ENCODE measurements at places on chromosomes 16 and 17. TPM values are rescaled to one million over a fixed set of nuclear protein-coding genes. Genes with fewer than 3 reads are reported as not detected.
A peak's percentile ranks its signal among the peaks of the same experiment; 100 is the strongest.

DNA sequence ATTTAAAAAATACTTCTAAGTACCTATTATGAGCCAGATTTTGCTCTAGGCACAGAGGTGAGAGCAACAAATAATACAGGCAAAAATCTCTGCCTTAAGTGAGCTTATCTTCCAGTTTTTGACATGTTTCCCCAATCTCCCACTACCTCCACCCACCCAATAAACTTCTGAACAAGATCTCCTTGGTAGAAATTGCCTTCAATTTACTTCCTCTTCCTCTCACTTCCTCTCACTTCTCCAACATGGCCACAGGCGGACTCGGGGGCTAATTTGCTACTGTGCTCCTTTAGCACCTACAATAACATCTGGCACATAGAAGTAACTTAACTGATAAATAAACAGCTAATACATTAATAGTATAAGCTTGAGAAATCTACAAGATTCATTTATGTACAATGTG is 82.6 kb downstream of the CACNG1 start:
- DNase-seq = no peak

Gene GDPD1
- total RNA-seq = 2.6 TPM

- DNase-seq = no peak
Observed at GRCh38 chr16:85998868-85999729, 100.1 kb downstream of the IRF8 start.

- DNase-seq = no peak
Observed at GRCh38 chr17:1037238-1037879, 40.4 kb downstream of the TIMM22 start.

Gene TBC1D3I
- 0.97 TPM for total RNA-seq

DNA sequence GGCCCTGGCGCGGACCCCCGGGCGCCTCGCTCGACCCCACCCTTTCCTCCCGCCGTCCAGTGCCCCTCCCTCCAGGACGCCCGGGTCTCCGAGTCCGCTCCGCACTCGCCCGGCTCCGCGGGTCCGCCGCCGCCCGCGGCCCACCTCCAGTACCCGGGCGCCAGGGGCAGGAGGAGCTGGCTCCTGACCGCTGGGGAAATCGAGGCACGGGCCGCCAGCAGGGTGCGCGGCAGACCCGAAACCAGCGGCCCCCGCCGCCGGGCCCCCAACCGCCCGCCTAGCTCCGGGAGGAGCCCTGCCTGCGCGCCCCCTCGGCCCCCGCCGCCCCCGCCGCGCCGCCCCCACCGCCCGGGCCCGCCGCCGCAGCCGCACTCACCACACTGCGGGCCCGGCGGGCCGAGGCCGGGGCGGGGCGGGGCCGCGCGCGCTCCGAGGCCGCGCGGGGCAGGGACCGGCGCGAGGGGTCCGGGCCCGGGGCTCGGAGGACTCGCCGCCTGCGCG is 333 bp downstream of the MAFG start:
- DNase-seq = no peak

- no peak for DNase-seq
Observed at GRCh38 chr16:56422896-56423441, 2.4 kb downstream of the AMFR start.

GRCh38 chr17:41957031-41957868 is 9.3 kb upstream of the CNP start:
- peak; percentile 82 for DNase-seq

Gene KLHL10
- under 0.01 TPM for total RNA-seq

GRCh38 chr17:28751600-28752366 is 8.0 kb downstream of the TRAF4 start:
- no peak for DNase-seq

DNA sequence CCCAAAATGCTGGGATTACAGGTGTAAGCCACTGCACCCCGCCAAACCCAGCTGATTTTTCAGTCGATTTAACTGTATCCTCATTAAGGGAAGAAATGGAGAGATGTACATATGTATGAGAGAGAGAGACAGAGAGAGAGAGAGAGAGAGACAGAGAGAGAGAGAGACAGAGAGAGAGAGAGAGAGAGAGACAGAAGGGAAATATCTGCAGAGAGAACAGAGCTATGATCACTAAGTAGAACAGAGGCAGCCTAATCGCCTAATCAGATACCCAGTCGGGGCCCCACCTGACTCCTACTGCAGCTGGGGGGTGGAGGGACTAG is 70.0 kb downstream of the RBBP6 start:
- no peak for DNase-seq

Gene CMTM2
- total RNA-seq = not detected

- no peak for DNase-seq
Observed at GRCh38 chr17:61351745-61352407, 47.8 kb upstream of the TBX2 start.

DNA sequence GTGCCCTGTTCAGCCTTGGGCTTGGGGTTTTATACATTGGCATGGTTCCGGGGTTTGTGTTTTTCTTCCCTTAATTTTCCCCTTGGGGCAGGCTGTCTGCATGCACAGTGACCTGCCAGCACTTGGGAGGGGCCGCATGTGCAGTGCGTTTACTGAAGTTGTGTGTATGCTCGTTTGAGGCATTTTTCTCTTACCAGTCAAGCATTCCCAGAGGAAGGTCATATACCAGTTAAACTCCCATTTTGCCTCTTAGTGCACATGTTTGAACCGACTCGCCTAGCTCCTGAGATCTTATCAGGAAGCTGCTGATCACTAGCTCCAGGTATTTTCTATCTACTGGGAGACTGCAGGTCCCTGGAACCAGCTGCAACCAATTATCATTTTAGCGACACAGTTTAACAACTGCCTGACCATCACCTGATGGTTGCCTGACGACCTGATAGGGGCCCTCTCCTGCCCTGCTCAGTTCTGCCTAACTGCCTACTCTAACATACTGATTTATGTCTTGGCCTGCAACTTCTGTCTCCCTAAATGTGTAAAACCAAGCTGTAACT is 51.4 kb downstream of the MFSD11 start:
- peak; percentile 31 for DNase-seq

- no peak for DNase-seq
Observed at GRCh38 chr17:82440469-82440981, 10.0 kb downstream of the CYBC1 start.

- DNase-seq = no peak
Observed at GRCh38 chr17:862582-862981, 80.4 kb downstream of the MRM3 start.

GRCh38 chr16:57213462-57213861 is 27.3 kb downstream of the RSPRY1 start:
- no peak for DNase-seq

- DNase-seq = no peak
Observed at GRCh38 chr17:9878356-9878755, 26.7 kb downstream of the RCVRN start.
